ENCODE measurements at places on chromosomes 6 and 20.
A peak's percentile ranks its signal among the peaks of the same experiment; 100 is the strongest.

- no peak for DNase-seq
These were observed 1.4 kb upstream of the RALY start for GRCh38 chr20:33992145-33992922.

GRCh38 chr6:12729467-12729866 is 12.9 kb downstream of the PHACTR1 start:
- no peak for DNase-seq

DNA sequence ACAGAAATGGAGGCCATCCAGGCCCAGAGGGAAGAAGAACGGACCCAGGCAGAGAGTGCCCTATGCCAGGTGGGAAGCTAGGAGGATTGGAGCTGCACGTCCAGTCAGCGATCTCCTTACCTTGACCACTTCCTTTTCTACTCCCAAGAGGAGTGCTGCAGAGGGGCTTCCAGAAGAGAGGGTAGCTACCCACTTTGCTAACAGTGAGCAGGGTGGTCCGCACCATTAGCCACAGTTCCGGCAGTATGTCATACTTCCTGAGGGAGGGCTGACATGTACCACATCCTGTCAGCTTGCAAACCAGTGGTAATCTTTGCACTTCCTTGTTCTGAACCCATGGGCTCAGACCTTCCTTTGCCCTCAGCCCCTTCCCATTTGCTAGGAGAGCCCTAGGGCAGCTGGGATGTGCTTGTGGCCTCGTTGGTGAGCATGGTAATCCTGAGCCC is 35.4 kb downstream of the CEP250 start:
- DNase-seq = no peak

DNA sequence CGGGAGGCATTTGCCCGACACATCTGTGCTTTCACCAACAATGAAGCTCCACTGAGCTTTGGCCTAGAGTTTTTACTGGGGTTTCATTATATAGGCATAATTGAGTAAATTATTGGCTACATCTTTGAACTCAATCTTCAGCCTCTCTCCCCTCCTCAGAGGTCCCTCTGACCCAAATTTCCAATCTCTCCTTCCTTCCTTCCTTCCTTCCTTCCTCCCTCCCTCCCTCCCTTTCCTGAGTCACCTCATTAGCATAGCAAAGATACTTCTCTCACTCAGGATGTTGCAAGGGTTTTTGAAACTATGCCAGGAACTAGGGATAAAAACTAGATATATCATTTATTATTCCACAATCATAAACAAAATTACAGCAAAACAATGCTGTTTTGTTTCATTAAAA is 238.2 kb upstream of the PRND start:
- DNase-seq = no peak

- peak; percentile 93 for DNase-seq
These were observed 20.8 kb downstream of the DAAM2 start for GRCh38 chr6:39812853-39813533.

DNA sequence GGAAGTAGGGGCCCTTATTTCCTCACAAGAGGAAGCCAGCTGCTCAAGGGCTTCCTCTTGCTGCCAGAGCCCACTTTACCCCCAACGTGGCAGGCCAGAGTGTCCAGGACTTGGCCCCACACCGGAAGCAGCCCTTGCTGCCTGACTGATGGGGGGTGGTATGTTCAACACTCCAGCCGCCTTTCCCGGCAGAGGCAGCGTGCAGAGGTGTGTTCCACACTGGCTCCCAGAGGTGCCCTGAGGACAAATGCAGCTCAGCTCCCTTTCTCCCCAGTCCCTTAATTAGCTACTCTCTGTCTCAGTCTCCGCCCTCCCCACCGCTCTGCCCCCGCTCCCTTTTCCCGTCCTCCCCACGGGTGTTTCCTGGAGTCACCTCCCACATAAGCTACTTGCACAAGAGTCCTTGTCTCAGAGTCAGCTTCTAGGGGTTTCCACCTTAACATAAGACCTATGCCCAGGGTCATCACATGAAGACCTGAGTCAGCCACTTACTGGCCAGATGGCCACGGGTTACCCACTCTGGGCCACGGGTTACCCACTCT is 61.7 kb upstream of the SHLD1 start:
- no peak for DNase-seq

Measured in NCI-H510A treated with DMSO at 0.1 percent for 48 hours (cell line).